Jurkat, Clone E6-1 (cell line): ENCODE measurements at places on chromosomes 6 and 20.

- no peak for DNase-seq
Measured at GRCh38 chr6:34390531-34391472, 1.7 kb downstream of the NUDT3 start.

DNA sequence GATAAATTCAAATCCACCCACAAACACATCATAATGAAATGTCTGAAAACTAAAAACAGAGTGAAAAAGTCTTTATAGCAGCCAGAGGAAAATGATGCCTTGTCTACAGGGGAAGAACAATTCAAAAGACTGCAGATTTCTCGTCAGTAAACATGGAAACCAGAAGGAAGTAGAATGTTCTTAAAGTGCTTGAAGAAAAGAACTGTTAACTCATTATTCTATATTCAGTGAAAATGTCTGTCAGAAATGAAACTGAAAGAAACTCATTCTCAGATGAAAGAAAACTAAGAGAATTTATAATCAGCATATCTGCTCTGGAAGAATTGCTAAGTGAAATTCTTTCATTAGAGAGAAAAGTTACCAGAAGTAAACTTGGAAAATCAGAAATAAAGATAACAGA is 416.1 kb downstream of the TBC1D32 start:
- DNase-seq: no peak

- DNase-seq: no peak
Measured at GRCh38 chr6:139080255-139080920, 51.8 kb downstream of the ABRACL start.

DNA sequence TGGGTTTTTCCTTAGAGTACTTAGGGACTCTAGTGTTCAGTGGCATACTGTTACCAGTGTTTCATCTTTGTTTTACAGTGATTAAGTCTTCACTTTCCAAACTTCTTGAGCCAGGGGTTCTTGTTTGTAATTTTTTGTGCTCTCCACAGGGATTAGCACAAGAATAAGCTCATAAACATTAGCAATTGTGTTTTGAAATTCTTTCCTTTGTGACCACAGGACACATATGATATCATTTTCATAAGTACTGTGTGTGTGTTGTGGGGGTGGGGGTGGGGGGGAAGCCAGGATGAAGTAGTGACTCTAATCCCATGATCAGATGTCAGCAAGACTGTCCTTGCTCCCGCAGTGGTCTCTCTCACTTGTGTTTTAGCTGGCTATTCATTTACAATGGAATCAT is 101.5 kb upstream of the SCP2D1 start:
- no peak for DNase-seq

GRCh38 chr6:87675004-87675681 is 26.9 kb downstream of the AKIRIN2 start:
- DNase-seq: no peak

GRCh38 chr20:25592135-25592852 is 7.0 kb upstream of the NINL start:
- peak; percentile 27 for DNase-seq

DNA sequence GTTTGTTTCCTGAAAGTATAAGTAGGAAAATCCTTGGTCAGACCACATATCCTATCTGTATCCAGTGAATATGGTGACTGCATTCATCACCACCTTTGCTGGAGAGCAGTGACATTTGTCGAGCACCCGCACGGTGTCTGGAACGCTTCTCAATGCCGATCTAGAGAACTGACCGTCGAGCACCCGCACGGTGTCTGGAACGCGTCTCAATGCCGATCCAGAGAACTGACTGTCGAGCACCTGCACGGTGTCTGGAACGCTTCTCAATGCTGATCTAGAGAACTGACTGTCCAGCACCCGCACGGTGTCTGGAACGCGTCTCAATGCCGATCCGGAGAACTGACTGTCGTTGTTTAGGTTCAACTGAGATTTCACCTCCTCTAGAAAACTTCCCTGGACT is 67.8 kb downstream of the HUS1B start:
- no peak for DNase-seq

- peak; percentile 96 for DNase-seq
Measured at GRCh38 chr6:153002613-153003365, at the start of gene MTRF1L. MTRF1L (minus strand) TSS chr6:153002709; CDS start chr6:153002685, 24 bp downstream.

DNA sequence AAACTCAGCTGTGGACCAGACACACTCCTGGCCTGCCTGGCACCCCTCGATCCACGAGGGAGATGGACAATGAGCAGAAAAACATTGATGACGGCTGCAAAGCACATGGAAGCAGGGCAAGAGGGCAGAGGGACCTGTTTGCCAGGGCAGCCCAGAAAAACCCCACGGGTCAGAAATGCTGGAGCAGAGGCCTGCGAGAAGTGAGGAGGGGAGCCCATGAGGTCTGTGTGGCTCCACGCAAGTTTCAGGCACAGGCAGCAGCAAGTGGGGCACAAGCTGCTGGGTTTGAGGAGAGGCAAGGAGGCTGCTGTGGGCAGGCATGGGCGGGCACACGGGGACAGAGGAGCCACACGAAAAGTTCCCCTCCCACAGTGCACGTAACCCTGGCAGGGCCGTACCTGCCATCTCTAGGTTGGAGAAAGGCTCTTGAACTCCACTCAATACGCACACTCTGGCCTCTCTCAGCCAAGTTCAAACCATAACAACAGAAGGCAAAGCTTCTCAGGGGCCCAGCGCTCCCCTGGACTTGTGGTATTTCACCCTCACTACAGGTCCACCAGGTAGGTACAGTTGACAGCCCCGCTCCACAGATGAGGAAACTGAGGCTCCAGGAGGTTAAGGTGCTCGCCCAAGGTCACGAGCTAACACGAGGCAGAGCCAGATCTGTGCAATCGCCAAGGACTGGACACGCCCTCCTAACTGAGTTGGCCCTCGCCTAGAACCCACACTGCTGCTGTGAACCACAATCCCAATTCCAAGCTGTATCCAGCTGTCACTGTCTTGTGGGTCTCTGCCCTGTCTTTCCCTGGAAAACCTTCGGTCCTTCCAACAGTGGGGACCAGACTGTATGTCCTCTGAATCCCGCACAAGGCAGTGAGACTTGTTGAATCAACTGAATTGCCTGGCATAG is 108.2 kb downstream of the NOL4L start:
- no peak for DNase-seq

DNA sequence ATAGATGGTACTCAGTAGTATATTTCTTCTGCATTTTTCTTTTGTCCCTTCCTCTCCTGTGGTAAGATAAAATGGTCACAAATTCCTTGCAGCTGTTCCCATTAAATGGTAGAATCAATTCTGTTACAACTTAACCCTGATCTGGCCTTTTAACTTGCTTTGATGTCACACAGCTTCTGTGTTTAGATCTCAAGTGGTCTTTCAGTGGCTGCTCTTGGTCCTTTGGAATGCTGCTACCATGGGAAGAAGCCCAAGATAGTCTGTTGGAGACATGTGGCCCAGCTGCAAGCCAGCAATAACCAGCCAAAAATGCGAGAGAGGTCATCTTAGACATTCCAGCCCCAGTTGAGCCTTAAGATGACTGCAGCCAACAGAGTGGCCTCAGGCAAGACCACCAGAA is 429.7 kb downstream of the KIF16B start:
- no peak for DNase-seq

DNA sequence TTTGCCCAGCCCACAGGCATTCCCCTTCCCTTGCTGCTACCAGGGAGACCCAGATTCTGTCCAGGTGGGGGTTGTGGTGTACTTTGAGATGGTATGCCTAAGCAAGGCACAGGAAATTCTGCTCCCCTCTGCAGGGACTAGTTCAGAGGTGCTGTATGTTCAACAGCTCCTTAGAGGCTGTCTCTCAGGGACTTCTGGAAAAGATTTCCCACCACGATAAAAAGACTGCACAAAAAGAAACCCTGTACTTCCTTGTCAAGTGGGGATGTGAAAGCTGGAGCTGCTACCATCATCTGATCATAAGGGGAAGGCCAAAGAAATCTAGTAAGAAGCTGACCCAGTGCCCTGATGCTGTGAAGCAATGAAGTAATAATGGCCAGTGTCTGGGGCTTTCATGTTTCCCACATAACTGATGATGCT is 51.5 kb upstream of the SMIM29 start:
- DNase-seq: no peak

DNA sequence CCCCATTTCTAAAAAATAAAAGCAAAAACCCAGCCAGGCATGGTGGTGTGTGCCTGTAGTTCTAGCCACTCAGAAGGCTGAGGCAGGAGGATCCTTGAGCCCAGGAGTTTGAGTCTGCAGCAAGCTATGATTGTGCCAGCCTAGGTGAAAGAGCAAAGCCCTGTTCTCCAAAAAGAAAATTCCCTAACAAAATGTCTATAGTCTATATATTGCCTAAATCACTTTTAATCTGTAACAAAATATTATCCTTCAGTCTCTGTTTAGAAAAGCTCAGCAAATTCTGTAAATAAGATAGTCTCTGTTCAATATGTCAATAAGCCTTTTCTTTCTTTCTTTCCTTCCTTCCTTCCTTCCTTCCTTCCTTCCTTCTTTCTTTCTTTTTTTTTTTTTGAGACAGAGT is 75.8 kb upstream of the ZFP64 start:
- DNase-seq: no peak

DNA sequence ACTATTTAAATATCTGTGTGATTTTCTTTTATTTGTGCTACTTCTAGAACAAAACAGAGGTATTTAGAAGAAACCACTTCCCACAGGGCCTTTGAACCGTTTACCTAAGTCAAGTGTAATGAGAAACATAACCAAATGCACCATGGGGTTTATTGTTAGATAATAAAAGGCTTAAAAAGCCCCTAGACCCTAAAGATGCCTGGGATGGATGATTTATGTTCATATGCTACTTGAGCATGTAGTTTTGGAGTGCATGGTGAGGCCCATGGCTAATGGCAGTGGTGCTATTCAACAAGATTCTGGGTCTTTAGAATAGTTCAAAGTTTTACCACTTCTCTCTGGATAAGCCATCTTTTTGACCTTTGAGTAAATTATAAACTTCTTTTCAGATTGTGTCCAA is 65.9 kb downstream of the MTHFD1L start:
- DNase-seq: no peak

DNA sequence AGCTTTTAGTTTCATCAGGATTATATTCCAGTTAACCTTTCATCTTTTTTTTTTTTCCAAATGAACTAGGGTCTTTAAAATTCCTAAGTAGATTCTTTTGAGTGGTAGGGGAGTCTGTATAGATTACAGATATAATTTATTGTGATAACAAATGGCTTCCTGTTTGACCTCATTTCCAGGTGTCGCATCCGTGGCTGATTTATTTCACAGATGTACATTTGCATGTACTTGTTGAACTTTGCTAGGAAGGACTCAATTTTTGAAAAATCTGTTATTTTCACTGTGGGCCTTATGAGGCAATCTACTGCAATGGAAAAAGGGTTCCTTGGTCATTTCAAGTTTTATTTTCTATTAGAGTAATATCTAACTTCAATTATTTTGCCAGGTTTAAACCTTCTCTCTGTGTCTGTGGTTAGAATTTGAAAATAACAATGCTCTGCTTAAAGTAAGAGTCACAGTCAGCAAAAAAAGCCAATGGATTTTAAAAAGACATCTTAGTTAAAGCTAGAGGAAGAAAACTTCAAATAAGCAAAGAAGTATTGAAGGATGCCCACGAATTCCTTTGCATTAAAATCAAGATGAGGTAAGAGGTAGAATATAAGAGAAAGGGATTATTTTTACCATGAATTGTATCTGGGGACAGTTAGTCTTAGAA is 57.9 kb downstream of the SAMD5 start:
- no peak for DNase-seq

GRCh38 chr20:47054945-47055344 is 160.3 kb downstream of the EYA2 start:
- DNase-seq: peak; percentile 14

DNA sequence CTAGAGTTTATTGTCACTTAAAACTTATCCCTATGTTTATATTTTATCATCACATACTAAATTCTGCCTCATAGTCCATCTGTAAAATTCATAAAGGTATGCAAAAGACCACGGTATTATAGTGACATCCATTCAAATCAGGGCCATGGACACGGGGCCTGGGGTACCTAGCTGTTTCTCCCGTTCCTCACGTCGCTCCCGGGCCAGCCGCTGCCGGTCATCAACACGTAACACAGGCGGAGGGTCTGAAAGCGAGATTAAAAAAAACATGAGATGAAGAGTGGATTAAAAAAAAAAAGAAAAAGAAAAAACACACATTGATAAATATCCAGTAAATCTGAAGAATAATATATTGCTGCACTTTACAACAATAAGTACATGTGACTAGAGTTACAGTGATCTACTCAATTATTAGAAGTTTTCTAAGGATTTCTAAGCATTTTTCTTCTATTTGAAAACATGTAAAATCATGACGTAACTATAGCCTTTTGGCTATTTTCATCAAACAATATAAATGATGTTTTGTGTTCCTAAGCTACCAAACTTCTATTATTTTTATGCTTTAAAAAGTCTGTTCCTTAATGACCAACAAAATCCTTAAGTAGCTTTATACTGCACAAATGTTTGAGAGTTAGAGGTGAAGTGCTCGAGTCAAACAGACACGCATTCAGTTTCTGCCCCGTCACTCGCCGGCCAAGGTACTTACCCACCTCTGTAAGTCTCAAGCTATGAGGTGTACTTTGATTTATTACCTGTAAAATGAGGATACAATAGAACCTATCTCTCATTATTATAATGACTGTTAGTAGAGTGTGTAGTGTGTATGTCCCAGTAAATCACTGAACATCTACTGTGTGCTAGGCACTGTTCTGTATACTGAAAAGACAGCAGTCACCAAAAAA is 122.1 kb upstream of the BCLAF1 start:
- no peak for DNase-seq

DNA sequence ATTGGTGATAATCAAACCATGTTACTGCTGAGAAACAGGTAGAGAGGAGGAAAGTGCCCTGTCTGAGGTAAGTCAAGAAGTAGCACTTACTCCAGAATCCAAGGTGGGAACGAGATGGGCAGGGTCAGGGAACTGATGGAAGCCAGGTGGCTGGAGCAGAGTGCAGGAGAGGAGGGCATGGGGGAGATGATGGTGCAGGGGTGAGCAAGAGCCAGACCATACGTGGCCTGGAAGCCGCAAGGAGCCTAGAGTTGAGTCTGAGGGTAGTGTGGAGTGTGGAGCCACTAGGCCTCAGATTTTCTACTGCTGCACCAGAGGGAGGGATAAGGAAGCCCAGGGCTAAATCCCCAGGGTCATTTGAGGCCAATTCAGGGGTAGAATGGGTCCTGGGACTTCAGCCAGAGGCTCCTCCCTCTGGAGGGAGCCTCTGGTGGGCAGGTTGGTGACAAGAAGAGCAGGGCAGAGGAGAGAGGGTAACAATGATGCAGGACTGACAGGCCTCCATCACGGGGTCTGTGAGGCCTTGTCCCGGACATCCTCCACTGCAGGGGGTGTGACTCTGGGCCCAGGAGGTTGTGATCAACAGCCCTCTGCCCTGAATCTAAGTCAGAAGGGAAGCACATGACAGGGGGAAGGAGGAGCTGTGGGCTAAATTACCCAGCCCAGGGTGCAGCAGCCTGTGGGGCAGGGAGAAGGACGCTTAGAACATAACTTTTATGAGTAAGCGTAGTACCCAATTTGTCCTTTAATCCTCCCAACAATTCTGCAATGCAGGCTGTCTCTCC is 28.7 kb downstream of the COX4I2 start:
- no peak for DNase-seq
